Fibroblast of lung (primary cell): ENCODE measurements at places on chromosomes 13 and 19. TPM values are rescaled to one million over a fixed set of nuclear protein-coding genes. Genes with fewer than 3 reads are reported as not detected.

DNA sequence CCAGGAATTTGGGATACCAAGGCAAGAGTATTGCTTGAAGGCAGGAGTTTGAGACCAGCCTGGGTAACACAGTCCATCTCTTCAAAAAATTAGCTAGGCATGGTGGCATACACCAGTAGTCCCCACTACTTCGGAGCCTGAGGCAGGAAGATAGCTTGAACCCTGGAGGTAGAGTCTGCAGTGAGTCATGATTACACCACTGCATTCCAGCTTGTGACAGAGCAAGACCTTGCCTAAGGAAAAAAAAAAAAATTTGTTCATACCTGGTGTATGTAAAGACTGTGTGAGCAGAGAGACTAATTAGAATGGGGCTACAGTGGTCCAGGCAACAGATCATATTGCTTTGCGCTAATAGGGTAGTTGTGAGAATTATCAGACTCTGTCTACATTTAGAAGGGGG is 778.3 kb upstream of the PCDH20 start:
- no peak for DNase-seq

DNA sequence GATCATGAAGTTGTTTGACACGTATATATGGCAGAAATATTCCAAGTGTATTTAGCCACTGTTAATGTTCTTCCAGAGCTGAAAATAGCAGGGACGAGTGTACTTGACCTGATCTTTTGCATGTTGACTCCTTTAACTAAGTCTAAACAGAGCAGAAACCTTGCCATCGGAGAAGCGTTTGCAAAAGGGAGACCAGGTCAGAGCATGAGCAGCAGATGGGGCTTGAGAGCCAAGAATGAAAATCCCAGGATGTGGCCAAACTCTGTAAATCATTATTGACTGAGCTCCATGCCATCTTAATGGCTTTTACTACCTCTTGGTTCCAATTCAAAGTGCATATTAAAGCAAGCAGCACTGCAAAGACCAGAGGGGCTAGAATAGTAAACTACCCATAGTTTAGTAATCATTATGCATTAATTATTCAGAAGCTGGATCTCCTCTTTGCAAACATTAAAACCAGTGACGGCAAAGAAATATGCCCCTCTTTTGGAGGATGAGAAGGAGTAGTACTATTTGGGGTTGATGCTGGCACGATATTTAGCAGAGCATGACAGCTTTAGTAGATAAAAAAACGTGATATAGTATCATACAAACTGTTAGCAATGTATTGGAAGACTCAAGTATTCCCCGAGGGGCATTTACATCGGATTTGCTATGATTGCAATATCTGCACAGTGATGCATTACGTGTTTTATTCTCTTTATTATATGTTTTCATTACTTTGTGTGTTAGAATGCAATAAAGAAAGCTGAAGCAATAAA is 55.7 kb downstream of the FAM216B start:
- DNase-seq: peak; percentile 89

DNA sequence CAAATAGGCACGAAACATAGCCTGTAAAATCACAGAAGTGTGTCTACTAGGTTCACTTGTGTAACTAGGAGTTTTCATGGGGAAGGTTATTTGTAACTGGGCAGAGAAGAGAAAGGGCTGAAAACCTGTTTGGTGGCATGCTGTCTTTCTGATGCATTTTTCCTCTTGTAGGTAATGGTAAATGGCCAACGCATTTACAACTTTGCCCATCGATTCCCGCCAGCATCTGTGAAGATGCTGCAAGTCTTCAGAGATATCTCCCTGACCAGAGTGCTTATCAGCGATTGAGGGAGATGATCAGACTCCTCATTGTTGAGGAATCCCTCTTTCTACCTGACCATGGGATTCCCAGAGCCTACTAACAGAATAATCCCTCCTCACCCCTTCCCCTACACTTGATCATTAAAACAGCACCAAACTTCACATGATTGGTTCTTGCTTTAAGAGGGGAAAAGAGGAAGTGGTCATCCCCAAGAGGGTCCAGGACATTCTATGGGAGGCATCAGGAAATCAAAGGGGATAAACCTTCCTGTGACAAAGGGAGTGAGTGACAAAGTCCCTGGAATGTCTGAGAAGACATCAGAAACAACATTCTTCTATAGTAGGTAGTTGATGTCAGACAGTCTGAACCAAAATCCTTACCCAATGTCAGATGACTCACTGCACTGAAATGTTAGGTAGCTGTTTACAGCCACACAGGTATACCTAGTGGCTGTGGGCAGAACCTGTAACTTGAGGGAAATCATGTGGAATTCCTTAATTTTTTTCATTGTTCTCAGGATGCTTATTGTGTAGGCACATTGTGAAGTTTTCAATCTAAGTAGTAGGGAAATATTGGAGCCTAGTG is 5.0 kb downstream of the LGALS14 start:
- DNase-seq: no peak

The KISS1R gene
- total RNA-seq: not detected in 2 replicates

The ERICH4 gene
- total RNA-seq: not detected in 2 replicates
